ENCODE measurements at places on chromosomes 11 and 22.

- DNase-seq: no peak
Measured at GRCh38 chr11:69439651-69440464, 41.6 kb upstream of the LINC01488 start.

DNA sequence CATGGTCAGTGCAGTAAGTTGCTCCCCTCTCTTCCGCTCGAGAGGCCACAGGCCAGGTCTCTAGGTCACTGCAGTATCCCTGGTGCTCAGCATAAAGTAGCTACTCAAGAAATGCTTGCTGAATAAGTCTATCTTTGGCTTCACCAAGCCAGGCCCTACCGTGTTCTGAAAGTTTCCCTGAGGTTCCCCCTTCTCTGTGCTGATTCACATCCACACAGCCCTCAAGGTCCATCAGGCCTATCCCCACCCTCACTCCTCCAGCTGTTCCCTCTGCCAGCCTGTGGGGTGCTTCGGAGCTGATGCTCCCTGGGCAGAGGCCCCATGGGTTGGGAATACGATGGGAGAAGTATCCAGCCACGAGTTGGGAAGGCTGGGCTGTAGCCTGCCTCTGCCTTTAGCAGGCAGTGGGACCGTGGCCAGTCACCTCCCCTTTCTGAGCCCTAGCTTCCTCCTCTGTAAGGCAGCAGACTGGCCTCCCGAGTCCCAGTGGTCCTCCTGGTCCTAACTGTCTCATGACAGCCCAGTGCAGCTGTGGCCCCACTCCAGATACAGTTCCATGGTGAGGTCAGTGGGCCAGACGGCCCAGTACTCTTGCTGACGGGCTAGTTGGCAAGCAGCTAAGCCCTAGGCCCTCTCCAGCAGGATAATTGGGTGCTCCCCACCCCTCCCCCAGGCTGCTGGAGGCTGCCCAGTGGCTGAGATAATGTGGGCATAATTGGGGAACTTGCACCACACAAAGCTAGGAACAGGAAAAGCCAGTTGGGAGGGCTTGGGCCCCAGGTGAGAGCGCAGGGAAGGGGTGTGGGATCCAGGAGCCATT is 48.2 kb downstream of the NECTIN1 start:
- DNase-seq: no peak

- no peak for DNase-seq
Measured at GRCh38 chr11:121131656-121132055, 30.6 kb downstream of the TECTA start.

- no peak for DNase-seq
Measured at GRCh38 chr11:20112291-20113148, 47.8 kb downstream of the DBX1 start.

DNA sequence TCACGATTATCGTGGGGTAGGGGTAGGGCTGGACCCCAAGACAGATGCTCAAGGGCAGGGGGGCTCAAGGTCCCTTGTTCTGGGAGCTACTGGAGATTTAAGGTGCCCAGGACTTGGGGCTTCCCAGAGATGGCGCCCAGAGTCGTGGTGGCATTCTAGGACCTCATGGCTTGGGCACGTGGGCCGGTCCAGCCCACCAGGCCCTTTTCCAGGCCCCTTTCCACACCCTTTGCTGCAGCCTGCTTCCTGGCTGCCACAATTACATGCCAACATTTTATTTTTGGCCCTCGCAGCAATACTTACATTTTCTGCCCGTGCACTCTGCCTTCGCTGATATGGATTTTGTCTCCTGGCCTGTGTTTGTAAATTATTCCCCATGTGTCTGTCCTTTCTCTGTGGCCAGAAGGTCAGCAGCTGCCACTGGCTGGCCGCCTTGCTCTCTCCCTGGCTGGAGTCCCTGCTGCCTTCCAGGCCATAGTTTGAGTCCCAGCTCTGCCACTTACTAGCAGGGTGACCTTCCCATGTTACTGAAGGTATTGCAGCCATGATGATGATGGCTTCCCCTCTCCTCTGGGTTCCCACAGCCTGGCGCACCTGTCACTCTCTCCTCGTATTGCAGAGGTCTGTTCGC is 11.2 kb downstream of the MB start:
- no peak for DNase-seq
